Suppressor macrophage (primary cell): ENCODE measurements at places on chromosomes 1 and 21.

DNA sequence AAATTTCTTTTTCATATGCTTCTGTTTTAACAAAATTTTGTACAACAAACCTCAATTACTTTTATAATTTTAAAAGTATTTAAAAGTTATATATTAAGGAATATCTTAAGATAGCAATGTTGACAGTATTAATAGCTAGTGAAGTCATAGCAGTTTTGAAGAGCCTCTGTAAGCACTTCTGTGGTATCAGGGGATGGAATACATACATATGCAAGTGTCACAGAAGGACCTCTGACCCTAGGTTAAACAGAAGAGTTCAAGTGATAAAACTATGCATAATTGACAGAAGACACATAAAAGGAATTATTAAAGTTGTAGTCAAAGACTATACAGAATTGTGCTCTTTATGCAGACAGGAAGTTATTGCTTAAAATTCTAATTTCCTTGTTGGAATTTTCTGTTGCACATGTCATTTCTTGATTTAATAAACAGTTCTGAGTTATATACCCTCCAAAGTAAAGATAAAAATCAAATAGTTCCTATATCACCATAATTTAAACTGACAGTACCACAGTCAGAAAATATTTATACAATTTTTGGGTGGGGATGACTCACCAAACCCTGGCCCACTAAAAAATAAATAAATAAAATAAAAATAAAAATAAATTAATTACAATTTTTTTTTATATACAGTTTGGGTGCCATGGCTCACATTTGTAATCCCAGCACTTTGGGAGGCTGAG, 27.1 kb downstream of the IPP start:
- no peak for DNase-seq

GRCh38 chr1:13797397-13797796, 97.4 kb downstream of the PRDM2 start:
- DNase-seq, result no peak

- DNase-seq, result no peak
Measured at GRCh38 chr1:46199233-46199749, 1.1 kb upstream of the POMGNT1 start.

GRCh38 chr1:33710967-33711366, 152.9 kb upstream of the HMGB4 start:
- no peak for DNase-seq

DNA sequence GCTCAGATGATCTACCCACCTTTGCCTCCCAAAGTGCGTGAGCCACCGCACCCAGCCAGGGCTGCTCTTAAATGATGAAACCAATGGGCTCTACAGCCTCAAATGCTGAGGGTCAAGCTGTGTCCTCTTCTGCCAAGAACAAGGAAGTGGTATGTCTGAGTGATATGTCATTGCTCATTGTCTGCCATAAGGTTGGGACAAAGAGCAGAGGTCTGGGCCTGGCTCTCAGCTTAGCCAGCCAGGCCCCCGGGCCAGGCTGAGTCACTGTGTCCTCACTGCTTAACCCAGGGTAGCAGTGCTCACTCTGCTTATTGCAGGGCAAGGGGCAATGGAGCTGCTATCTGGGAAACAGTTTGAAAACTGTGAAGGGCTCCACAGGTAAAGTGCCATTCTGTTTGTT, 8.3 kb upstream of the ETS2 start:
- DNase-seq, result peak; percentile 70

DNA sequence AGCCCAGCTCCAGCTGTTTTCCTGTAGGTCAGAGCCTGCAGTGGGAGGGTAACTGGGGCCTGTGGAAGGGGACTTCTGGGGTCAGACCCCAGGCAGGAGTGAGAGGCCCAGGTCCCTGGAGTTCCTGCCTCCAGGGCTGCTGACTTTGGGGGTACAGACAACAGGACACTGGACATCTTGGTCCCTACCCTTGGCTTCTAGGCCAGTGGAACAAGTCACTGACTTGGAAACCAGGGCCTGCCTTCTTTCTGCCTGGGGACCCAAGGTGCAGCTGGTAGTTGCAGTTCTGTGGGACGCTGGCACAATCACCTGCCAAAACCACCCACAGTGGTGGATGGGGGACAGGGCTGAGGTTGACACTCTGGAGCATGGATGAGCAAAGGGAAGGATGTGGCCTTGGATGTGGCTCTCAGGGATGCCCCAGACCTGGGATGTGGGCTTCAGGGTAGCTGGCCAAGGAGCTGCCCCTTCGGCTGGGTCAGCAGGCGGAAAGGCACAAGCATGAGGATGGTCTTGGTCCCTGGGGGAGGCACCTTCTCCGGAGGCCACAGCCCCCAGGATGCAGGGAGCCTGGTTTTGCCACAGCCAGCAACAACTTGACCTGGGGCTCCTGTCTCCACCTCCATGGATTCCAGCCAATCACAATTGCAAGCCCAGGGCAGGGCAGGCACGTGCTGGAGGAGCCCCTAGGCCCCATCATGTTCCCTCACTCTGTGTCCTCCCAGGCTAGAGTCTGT, 5.8 kb downstream of the JMJD4 start:
- DNase-seq, result no peak

DNA sequence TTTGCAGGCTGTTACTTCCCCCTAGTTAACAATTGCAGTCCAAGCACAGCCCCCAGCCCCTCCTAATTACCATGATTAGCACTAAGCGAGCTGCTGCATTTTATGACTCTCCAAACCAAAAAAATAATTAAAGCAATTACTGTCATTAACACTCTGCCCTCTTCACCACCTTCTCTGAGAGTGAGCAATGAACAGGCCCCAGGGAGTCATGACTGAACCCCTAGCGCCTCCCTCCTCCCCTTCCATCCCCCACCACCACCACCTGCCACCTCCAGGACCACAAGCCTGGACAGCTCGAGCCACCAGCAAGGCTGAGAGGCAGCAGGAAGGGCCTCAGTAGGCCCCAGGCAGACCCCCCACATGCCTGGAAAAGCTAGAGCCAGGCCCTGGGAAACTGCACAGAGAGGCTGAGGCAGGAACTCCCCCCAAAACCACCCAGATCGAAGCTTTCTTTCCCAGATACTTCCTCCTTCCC, 35.5 kb upstream of the ZC3H12A start:
- no peak for DNase-seq
